Activated naive CD4-positive, alpha-beta T cell treated with anti-CD3 and anti-CD28 coated beads, Interleukin-2, amount 50 U/mL, for 72 hours (primary cell): ENCODE measurements at places on chromosomes 5 and 9. TPM values are rescaled to one million over a fixed set of nuclear protein-coding genes. Genes with fewer than 3 reads are reported as not detected.

Gene TNFSF15
- 0.43 TPM for total RNA-seq

Gene CCL27
- total RNA-seq: not detected

Gene SMC2
- 80.7 TPM for total RNA-seq

Gene CARTPT
- total RNA-seq: not detected

Gene RMND5B
- total RNA-seq: 29.2 TPM

Gene CCDC69
- total RNA-seq: 23.8 TPM

Gene PCDH12
- total RNA-seq: 0.60 TPM

Gene DBH
- total RNA-seq: not detected

Gene GRXCR2
- not detected for total RNA-seq

Gene ZMYND19
- total RNA-seq: 63.5 TPM
